NCI-H1436 treated with DMSO at 0.1 percent for 48 hours (cell line): ENCODE measurements at places on chromosomes 3 and 15.

- DNase-seq = no peak
Measured at GRCh38 chr3:188404701-188405100, 250.7 kb downstream of the LPP start.

GRCh38 chr3:51954105-51954504 is 1.1 kb upstream of the GPR62 start:
- DNase-seq = no peak

DNA sequence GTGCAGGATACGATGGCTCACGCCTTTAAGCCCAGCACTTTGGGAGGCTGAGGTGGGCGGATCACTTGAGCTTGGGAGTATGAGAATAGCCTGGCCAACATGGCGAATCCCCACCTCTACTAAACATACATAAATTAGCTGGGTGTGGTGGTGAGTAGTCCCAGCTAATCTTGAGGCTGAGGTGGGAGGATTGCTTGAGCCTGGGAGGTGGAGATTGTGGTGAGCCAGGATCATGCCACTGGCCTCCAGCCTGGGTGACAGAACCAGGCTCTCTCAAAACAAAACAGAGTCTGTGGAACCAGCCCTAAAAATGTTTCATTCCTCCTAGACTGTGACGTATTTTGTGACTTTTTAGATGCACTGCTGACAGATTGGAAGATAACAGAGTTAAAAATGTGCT is 34.3 kb upstream of the RAD51 start:
- DNase-seq = no peak

- no peak for DNase-seq
Measured at GRCh38 chr3:126212620-126213378, 32.4 kb upstream of the ALDH1L1 start.

DNA sequence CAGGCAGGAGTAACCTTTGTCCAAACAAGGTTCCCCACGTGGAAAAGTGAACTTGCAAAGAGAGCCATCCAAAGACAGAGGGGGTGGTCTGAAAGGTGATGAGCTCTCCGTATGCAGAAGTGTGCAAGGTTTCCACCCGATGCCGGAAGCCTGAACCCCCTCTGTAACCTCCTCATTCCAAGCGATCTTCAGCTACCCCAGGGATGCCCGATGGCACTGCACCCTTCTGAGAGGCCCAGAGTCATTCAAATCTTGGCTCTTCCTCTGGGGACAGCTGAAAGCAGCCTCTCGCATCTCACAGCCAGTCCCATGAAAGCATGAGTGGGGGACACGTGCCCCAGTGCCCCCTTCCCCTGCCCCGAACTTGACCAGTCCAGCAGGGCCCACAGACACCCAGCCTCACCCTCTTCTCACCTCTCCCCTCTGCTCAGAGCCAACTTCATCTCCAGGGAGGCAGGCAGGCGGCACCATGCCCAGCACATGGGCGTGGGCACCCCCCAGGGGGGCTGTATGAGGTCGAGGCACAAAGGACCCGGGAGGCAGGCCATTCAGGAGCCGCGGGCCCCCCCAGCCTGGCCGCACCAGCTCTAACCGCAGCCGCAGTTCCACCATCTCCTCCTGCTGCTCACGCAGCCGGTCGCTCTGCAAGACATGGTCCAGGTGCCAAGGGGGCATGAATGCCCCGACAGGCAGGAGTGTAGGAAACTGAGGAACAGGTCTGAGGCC is 8.7 kb downstream of the KIF7 start:
- no peak for DNase-seq

GRCh38 chr15:99712415-99712814 is 20.8 kb downstream of the LYSMD4 start:
- no peak for DNase-seq

- no peak for DNase-seq
Measured at GRCh38 chr3:13608969-13609725, 60.2 kb downstream of the FBLN2 start.

DNA sequence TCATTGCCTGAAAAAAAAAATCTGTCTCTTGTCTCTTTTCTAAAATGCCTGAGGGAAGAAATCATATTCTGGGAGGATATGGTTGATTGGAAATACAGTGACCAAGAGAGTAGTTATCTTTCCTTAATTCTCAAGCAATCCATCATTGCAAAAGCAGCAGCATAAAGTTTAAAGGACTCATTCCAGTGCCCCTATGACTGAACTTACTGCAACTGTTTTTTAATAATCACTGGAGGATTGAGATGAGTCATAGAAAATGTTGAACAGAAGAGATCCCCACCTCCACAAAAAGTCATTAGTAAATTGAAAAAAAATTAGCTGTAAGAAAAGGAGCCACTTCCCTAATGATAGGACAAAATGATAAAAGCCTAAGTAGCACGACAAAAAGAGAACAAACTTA is 121.5 kb downstream of the SLC9A9 start:
- no peak for DNase-seq

- no peak for DNase-seq
Measured at GRCh38 chr3:43958973-43959372, 268.2 kb downstream of the ABHD5 start.

DNA sequence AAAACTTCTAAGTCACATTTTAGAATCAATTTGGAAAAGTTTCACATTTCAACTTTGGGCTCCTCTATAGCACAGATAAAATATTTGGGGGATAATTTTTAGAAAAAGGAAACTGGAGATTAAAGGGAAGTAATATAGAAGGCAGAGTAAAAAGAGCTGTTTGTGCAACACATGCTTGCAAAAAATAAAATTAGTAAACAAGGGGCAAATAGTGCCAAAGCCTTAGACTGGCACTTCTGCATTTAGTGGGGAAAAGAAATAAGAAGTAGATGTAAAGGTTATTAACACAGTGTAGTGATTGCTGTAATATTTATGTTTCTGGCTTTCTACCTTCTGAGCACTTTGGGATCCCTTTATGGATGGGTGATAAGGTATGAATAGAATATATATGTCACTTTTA is 246.6 kb downstream of the CBLB start:
- DNase-seq = no peak

DNA sequence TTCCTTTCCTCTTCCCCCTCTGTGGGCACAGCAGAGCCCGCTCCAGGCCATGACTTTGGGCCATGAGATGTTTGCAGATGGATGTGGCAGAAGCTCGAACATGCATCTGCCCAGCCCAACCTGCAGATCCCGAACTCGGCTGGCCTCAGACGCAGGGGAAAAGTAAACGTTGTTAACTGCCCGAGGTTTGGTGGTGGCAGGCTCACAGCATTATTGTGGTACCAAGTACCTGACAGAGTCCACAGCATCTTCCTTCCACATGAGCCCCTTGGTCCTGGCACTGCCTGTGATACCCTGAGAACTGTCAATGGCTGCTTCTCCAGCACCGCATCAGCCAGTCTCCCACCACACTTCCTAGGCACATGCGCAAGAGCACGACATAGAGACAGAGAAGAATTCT is 424.3 kb downstream of the OCA2 start:
- DNase-seq = no peak

- DNase-seq = no peak
Measured at GRCh38 chr15:90512981-90513380, 16.7 kb upstream of the CRTC3 start.

DNA sequence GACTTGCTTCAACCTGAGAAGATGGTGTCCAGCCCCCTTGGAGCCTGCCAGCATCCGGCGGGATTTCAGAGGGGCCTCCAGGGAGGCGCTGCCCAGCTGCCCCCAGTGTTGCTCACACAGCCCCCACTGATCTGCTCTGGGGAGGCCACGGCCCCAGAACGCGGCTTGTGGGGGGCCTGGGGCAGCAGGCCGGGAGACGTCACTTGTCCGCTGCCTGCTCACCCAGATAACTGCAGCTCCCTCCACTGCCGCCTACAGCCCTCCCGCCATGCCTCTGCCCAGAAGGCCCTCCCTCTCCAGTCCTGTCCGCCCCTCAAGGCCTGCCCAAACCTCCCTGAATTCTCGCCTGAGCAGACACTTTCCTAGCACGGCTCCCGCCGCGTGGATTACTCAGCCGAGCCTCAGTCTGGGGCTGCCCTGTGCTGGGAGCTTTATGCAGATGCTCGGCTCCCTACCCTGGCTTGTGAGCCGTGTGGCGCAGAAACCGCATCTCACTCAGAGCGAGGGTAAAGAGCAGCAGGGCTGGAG is 17.2 kb upstream of the ADIPOQ start:
- DNase-seq = no peak

DNA sequence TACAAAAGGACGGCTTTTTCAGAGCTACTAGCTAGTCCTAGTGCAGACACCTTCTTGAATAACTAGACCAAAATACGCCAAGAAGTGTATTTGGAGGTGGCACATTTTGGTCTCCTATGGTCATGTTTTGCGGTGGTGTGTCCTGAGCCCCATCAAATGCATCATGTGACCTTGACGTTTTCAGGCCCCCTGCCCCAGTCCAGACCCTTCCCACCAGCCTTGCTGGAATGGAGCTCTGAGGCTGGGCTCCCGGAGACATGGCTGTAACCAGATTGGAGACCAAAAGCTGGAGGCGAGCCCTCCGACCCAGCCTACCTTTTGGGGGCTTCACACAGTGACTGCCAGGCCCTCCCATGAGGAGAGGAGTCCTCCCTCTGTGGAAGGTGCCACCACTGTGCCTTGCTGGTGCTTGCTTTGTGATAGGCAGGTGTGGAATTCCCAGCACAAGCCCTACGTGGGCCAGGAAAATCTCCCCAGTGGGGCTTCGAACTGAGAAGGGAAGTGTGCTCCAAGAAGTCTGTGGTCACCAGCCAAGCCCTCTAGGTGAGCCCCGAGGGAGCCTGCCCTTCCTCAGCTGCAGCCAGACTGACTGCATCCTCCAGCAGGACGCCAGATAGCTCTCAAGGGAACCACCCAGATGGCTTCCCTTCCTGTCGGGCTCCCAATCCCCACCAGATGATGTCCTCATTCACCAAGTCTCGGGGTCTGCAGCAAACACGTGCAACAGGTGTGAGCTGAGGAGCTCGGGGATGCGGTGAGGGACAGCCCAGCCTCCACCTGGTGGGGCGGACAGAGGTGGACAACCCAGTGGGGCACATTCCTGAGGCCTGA is 126.2 kb downstream of the ASB7 start:
- DNase-seq = no peak

GRCh38 chr15:96158938-96159337 is 171.6 kb upstream of the NR2F2 start:
- no peak for DNase-seq

DNA sequence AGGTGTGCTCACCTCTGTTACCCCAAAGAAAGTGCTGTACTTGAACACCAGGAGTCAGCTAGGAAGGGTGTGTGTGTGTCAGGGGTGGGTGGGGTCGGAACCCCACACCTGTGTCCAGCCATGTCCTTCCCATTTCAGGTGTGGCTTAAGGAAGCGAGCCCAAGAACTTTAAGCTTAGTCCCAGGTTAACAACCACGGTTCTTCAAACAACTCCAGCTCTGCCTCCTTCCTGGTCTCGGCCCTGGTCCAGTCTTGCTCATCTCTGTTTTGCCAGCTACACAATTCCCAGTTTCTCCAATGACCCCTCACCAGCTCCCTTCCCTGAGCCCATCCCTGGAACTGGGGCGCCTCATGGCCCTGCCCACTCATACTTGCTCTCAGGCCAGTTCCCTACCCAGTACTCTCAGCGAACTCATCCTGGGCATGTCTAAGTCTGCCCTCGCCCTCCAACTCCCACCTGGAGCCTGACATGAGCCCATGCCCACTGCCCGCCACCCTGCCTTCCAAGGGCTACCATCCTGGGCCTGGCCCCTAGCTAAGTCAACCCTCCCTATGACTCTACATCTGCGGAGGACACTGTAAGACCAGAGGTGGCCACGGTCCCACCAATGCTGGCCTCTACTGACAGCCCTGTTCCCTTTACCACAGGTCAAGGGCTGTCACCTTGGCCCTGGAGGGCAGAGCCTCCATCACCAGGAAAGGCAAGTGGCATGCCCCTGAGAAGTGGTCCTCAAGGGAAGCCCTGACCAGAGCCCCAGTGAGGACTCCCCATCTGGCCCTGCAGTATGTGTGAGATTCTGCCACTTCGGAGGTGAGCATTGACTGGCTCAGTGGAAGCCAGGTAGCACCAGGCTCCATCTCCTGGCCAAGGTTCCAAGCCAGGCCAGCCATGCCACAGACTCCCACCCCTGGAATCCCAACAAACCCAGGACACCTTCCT is 9.2 kb downstream of the POC1A start:
- DNase-seq = no peak

DNA sequence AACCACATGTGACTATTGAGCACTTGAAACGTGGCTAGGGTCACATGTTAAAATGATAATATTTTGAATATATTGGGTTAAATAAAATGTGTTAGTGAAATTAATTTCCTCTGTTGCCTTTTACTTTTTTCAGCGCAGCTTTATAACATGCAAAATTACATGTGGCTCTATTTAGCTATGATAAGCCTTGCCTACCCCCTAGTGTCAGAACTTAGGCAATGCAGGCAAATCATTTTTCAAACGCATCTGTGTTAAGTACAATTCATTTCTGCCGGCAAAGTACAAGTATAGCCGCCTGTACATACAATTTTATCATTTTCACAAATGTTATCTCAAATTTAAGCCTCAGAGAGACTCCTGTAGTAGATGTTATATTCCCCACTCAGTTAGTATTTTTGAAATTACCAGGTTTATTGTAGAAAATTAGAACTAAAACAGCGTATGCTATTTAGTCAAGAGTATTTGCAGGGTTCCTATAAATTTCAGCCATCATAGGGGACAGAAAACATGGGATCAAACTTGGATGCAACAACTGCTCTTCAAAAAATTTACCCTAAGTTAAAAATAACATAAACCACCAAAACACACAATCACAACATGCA is 56.1 kb downstream of the TAFA4 start:
- no peak for DNase-seq

DNA sequence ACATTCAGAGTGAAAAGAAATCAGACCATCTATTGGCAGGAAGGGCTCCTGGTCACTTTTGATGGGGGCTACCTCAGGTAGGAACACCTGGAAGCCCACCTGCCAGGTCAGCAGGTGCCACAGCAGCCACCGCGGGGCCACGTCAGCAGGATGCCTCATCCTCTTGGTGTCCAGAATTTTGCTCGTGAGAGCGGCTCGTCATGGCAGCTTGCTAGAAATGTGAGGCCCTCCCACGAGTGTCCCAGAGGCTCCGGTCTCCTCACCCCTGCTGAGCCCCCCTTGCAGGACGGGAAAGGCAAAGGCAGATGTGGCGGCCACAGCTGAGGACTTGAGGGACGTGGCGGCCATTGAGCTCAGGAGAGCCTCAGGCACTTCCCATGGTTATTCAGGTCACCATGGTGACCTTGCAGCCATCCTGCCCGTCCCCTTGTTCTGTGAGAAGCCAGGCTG is 129.4 kb downstream of the LRRK1 start:
- no peak for DNase-seq

GRCh38 chr15:100920516-100921135 is 1.5 kb downstream of the LRRK1 start:
- DNase-seq = no peak
